ENCODE measurements at places on chromosomes 2 and 18.

DNA sequence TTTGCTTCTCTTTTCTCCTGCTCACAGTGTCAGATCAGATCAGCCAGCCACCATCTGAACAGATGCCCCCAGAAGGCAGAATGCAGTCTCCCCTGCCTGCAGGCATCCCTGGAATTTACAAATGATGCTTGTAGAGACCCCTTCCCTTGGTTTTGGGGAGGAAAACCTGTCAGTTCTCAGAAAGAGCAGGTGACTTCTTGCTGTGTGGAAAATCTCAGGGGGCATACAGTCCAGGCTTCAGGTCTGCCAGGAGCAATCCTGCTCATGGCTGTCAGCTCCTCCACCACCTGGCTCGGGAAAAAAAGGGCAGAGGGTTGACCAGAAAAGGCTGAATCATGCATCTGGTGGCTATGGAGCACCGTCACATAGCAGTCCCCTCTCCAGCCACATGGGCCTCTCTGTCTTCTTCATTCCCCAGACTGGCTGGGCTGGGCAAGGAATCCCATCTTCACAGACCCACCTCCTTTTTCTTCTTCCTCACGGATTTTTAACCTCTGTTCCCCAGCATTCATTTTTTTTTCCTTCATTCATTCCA lies 107.0 kb downstream of the KCNF1 start:
- no peak for DNase-seq

- no peak for DNase-seq
These were observed 10.1 kb upstream of the NARS1 start for GRCh38 chr18:57631697-57632096.

DNA sequence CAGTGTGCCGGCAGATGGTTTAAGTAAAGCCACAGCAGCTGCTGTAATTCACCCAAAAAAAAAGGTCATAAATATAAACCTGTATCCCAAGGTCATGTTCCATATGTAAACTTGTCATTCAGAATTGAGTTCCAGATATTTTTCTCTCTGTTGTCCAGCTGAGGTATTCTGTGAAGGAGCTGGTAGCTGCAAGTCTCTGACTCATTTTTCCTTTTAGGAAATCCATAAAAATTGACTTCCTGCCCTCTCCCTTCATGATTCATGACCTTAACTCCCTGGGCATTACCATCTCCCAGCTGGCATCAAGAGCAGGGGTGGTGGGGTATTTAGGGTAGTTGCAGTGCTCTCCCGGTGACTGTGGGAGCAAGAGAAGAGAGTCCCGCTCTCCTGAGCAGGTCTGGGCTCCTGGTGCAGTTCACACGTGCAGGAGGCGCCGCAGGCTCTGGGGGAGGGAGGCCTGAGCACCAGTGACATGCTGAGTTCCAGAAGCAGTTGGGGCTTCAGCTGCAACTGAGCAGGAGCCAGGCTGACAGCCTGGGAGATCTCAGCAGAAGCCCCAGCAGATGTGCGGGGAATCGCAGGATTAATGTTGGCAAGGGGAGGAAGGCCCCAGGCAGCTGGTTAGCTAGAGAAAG lies 192.6 kb downstream of the MGAT5 start:
- no peak for DNase-seq

- DNase-seq, result no peak
These were observed 209.1 kb downstream of the TNS1 start for GRCh38 chr2:217793566-217794132.

DNA sequence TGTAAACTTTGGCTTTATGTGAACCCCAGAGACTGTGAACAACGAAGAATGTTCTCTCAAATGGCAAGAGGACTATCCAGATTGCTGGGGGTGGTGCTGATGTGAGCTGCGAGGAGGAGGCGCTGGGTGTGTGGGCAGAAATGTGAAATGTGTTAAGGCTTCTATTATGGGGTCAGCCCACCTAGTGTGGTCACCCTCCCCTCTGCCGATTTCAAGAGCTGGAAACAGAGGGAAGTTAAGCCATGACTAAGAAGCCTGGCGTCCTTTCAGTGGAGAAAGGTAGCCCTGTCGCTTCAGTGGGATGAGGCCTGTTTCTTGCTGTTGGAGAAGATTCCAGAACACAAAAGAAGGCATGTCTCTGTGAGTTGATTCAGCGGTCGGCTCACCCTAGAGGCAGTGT lies 89.0 kb upstream of the KCTD1 start:
- no peak for DNase-seq

- DNase-seq, result no peak
These were observed 7.4 kb upstream of the MAT2A start for GRCh38 chr2:85531589-85531988.

- no peak for DNase-seq
These were observed 104.9 kb upstream of the LHCGR start for GRCh38 chr2:48860380-48860779.

DNA sequence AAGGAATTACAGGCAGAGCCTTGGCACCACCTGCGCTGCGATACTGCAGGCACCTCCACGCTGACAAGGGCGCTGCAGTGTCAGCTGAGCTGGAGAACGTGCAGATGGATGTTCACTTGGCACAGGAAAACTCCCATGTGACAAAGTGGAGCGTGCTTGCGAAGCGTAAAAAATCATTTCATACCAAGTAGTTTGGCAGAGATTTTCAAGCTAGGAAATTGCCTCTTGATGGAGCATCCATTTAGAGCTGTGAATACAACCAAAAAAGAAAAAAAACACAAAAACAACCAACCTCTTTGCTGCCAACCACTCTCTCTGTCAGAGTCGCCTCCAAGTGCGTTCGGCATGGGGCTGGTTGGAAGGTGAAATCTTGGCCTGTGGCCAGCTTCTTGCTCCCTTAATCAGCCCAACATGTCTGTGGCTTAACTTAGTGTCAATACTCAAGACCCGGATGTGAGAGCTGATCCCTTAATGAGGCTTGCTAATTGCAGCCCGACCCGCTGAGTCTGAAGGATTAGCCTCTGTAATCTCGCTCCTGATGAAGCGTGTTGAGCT lies 38.1 kb downstream of the ACOXL start:
- DNase-seq, result no peak

- DNase-seq, result no peak
These were observed 4.6 kb upstream of the RNF181 start for GRCh38 chr2:85590950-85591349.
